C1 segment of cervical spinal cord (tissue), 14 donors: ENCODE measurements at places on chromosomes 2 and 18.
A peak's percentile ranks its signal among the peaks of the same experiment; 100 is the strongest.

DNA sequence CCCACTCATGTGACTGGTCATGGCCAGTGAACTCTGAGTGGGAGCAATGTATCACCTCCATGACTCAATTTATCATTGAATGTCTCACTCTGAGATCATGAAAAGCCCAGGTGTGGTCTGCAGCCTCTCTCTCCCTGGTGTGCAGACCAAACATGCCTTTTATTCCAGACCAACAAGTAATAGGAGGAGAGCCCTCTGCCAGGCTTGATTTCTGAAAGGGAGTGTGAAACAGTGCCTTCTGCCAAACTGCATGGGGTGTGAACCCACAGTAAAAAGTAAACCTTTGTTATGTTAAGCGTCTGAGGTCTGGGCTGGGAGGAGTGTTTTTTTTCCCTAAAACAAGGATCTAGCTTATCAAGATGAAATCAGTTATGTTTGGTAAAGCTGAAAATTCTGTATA, 601.2 kb downstream of the ADCYAP1 start:
- no peak for DNase-seq

DNA sequence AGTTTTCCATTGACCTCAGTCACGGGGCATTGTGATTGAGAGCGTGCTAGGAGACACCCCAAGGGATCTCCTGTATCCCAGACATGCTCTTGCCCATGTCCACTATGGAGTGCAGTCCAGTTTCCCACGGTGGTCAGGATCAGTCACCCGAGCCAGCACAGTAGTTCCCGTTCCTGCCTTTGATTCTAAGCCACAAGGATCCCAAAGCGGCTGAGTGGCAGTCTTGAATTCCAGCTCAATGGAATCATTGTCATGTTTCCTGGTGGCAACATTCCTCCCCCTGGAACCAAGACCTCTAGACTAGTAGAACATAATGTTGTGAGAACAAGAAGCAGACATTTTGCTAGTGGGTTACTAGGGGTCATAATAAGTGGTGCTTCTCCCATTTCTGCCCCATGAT, 154.3 kb downstream of the SEPTIN10 start:
- DNase-seq: no peak

GRCh38 chr18:13270279-13270855, 51.8 kb downstream of the LDLRAD4 start:
- no peak for DNase-seq

GRCh38 chr18:79323471-79323870, 72.3 kb upstream of the NFATC1 start:
- DNase-seq: no peak

DNA sequence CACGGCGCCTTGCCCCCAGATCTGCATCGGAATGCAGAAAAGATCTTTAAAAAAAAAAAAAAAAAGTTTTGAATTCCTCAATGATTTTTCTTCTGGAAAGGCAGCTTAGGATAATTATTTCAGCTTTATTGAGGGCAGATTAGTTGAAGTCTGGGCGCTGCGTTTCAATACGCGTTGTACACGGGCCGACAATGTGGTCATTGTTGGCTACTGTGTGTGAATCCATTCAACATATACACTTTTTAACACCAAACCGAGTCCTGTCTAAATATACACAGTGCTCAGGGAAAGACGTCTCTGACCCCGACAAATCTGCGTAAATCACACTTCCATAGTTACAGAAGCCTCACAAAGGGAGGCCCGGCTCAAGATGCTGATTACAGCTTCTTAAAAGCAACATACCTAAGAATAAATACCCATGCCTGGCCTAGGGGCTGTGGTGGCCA, 1.4 kb upstream of the SIX3 start:
- DNase-seq: no peak

DNA sequence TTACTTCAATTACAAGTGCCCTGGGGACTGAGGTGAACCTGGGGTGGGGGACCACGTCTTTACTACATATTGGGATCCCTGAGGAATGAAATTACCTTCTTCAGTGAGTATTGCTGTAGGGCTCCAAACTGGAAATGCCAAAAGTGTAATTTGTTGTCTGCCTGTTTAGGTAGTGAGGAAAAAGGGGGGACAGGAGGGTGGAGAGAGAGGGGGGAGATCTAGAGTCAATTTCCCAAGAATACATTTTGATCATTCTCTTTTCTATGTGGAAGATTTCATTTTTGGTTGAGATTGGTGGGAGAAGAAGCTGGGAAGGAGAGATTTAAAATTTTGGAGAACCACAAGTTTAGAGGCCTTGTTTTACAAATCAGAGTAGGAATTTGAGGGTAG, 101.1 kb downstream of the SPTBN1 start:
- DNase-seq: no peak

DNA sequence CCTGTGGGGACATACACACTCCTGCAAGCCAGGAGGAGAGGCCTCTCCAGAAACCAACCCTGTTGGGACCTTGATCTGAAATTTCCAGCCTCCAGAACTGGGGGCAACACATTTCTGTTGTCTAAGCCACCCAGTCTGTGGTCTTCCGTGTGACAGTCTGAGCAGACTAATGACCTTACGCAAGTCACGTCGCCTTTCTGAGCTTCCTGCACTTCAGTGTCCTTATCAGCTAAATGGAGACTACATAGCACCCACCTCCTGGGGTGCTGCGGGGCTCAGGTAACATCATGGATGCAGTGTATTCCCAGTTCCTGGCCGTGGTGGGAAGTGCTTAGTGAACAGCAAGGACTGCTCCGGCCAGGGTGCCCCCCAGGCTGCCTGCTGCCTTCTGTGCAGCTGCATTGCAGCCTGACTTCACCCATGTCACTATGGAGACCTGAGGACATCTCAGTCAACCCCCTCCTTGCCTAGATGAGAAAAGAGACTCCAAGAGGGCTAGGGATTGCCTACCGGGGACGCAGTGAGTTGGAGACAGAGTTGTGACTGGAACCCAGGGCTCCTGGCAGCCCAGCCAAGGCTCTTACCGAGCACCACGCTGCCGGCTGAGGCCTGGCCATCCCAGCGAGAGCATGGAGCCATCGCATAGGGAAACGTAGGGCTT, 61.2 kb upstream of the FZD5 start:
- DNase-seq: no peak

DNA sequence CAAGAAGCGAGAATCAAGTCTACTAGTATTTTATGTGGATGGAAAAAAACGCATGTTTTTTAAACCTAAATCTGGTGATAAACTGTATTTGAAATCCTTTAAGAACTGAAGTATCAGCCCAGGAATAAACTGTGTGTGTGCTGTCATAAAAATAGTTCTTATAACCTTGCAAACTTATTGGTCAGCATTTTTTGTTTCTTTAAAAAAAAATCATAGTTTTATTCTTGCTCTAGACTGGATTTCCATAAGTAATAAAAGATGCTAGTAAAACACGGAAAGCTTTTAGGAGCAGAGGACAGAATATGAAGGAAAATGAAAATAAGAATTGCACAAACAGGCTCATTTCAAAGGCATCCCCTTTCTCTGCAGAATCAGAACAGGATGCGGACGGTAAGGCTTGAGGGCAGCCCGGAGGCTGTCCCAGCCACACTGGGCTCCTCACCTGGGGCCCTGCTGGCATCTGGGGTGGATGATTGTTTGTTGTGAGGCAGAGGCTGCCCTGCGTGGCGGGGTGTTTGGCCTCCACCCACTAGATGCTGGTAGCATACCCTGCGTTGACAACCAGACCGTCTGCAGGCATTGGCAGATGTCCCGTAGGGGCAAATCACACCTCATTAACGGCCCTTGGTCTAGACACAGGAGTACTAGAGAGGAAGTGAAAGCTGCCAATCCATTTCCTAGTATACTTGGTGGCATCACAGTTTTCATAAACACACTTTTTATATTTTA, 52.5 kb downstream of the MBP start:
- DNase-seq: no peak

- peak; percentile 16 for DNase-seq
Measured at GRCh38 chr18:7946734-7947377, 379.7 kb downstream of the PTPRM start.

DNA sequence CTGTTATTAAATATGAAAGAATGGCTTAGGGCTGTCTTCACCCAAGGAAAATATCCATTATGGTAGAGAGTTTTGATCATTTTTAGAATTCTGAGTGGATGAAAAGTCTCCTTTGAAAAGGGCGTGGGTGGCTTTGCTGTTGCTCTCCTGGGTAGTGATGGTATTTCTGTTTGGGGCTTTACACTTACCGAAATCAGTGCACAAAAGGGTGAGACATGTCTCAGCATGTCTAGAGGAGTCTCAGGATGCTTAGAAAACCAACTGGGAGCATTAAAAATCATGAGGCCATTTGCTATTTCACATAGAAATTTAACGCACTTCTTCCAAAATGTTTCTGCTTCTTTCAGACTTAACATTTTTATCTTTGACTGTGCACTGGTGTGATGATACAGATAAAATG, 49.6 kb downstream of the ZCCHC2 start:
- no peak for DNase-seq

DNA sequence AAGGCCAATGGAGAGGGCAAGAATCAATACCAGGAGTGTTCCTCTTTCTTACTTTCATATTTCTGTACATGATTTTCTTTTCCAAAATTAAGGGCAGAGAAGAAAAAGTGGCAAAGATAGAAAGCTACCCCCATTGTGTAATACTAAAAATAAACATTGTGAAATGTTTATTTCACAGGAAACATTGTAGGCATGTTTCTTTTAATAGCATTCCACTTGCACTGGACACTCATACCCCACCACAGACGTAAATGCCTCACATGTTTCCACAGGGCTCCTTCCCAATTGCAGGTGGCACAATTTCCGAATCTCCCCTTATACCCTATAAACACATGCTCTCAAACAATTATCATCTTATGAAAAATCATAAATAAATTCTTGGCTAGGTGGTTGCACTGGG, 645.1 kb upstream of the SETBP1 start:
- DNase-seq: no peak
